Mammary microvascular endothelial cell (primary cell): ENCODE measurements at places on chromosomes 16 and 17. TPM values are rescaled to one million over a fixed set of nuclear protein-coding genes. Genes with fewer than 3 reads are reported as not detected.

Gene TMEM100
- total RNA-seq = 0.59 TPM in 1 of 2 replicates, not detected in the other

Gene TSNAXIP1
- total RNA-seq = 0.13 and 0.20 TPM in 2 replicates

Gene SLC16A3
- 154 and 189 TPM in 2 replicates for total RNA-seq

Gene ZNF385C
- total RNA-seq = not detected in 2 replicates

Gene GP1BA
- total RNA-seq = 0.05 TPM in 1 of 2 replicates, not detected in the other

Gene OR3A3
- not detected in 2 replicates for total RNA-seq

Gene TERF2IP
- total RNA-seq = 43.9 and 52.0 TPM in 2 replicates

Gene NMT1
- total RNA-seq = 78.5 and 91.4 TPM in 2 replicates

Gene SLC39A11
- total RNA-seq = 11.2 and 12.3 TPM in 2 replicates

Gene PRSS27
- total RNA-seq = under 0.01 TPM in 1 of 2 replicates, not detected in the other

Gene KIF22
- 67.1 and 77.1 TPM in 2 replicates for total RNA-seq

Gene FLCN
- total RNA-seq = 40.2 and 40.8 TPM in 2 replicates

Gene TMC8
- total RNA-seq = 0.07 and 0.30 TPM in 2 replicates

Gene LRRC37A3
- total RNA-seq = 0.94 and 1.6 TPM in 2 replicates

Gene KRT34
- 0.69 and 1.00 TPM in 2 replicates for total RNA-seq

Gene RCVRN
- total RNA-seq = not detected in 2 replicates

Gene YWHAE
- total RNA-seq = 1,002 and 1,183 TPM in 2 replicates

Gene TBC1D3
- not detected in 2 replicates for total RNA-seq

Gene SPN
- not detected in 2 replicates for total RNA-seq

Gene WNT3
- total RNA-seq = 0.59 and 0.87 TPM in 2 replicates

Gene KRT40
- total RNA-seq = not detected in 2 replicates

Gene SSTR5
- not detected in 2 replicates for total RNA-seq

Gene MPP2
- total RNA-seq = 0.59 and 0.60 TPM in 2 replicates

Gene PTGES3L
- not detected in 2 replicates for total RNA-seq

Gene CCL8
- total RNA-seq = not detected in 2 replicates

Gene SCNN1B
- 0.73 and 1.6 TPM in 2 replicates for total RNA-seq

Gene PLEKHH3
- 9.1 and 10.4 TPM in 2 replicates for total RNA-seq

Gene ZNF423
- total RNA-seq = 2.5 and 3.1 TPM in 2 replicates

Gene ATP6V0D1
- total RNA-seq = 170 and 206 TPM in 2 replicates

Gene SYCE1L
- 4.9 and 5.5 TPM in 2 replicates for total RNA-seq

Gene SPNS2
- total RNA-seq = 69.0 and 75.5 TPM in 2 replicates
